Choroid plexus epithelial cell (primary cell): ENCODE measurements at places on chromosomes 12 and 14.
A peak's percentile ranks its signal among the peaks of the same experiment; 100 is the strongest.

DNA sequence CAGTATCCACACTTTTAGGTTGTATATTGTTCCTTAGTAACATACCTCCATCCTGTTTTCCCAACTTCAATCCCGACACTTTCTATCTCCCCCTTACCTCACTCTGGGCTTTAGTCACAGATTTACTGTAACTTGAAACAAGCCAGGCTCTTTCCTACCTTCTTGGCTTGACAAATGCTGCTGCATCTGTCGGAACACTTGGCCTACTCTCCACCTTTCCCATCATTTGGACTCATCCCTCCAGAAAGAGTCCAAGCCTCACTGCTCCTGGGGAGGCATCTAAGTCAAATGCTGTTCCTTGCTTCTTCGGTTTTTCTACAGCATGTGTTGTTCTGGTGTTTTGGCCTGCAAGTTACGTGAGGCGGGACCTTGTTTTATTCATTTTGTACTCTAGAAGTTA, 142.4 kb downstream of the DACT1 start:
- DNase-seq: no peak

DNA sequence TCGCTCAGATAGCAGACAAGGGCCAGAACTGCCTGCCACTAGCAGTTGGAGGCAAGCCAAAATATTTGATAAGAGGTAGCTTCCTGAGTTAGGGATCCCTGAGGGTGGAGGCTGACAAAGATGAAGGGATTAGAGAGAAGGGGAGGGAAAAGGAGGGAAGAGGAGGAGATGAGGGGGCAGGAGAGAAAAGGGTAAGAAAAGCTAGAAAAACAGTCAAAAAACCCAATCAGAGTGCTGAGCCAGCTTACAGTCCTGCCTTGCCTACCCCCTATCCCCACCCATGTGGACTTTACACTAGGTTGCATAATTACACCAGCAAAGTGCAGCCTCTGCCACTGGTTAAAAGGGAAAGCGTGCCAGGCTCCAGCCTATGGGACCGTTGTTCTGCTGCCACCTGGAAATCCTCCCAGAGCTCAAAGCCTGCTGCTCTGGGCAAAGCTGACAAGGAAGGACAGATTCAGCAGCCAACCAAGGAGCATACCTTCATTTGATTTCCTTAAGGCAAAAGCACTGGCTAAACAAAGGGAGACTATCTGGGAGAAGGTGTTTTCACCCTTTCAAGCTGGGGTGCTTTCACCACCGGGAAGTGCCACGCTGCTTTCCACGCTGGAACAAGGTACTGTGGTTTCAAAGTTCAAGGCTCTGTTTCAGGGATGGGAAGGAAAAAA, 3.8 kb upstream of the NUMB start:
- DNase-seq: peak; percentile 61

- DNase-seq: peak; percentile 93
Measured at GRCh38 chr14:50039734-50040400, 76.5 kb downstream of the VCPKMT start.

- peak; percentile 83 for DNase-seq
Measured at GRCh38 chr12:95102916-95103671, 29.7 kb upstream of the NR2C1 start.

DNA sequence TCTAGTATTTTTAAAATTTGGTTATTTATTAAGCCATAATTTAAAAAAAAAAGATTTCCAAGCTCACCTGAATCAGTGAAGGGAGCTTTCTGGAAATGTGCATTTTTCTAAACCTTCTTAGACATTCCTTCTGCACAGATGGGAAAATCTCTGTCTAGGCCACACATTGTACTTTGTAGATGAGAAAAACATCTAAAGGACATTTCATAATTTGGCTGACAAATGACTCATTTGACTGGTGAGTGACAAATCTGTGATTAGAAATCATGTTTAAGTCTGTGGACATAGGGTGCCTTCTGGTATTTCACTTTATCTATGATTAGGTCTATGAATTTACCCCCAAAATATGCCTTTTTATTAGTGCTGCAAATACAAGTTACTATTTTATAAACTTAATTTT, 1044.9 kb upstream of the FLRT2 start:
- DNase-seq: no peak

- DNase-seq: no peak
Measured at GRCh38 chr12:121751034-121751433, 38.5 kb downstream of the TMEM120B start.

- DNase-seq: peak; percentile 33
Measured at GRCh38 chr14:65002586-65003210, 16.0 kb downstream of the FNTB start.
